Stimulated activated CD8-positive, alpha-beta memory T cell treated with anti-CD3 and anti-CD28 coated beads, Interleukin-2, amount 100 ng/mL, for 1 hour (primary cell): ENCODE measurements at places on chromosomes 16 and 17.

DNA sequence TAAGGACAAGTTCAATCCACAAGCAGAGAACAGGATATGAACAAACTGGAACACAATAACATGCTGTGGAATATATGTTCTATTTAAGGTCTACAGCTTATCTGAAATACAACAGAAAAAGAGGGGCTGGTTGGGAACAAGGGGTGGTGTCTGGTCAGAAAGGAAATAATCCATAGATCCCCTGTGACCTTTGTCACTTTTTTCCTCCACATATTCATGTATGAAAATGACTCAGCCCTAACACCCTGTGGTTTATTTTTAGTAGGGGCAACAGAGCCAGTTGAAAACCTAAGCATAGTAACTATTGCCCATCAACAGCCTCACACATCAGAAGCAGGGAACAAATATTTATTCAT is 12.3 kb upstream of the SPAG9 start:
- DNase-seq, result no peak

GRCh38 chr17:62692721-62693431 is 65.4 kb downstream of the MRC2 start:
- DNase-seq, result no peak

- no peak for DNase-seq
These were observed 92.1 kb downstream of the RAP1GAP2 start for GRCh38 chr17:2888326-2888725.

DNA sequence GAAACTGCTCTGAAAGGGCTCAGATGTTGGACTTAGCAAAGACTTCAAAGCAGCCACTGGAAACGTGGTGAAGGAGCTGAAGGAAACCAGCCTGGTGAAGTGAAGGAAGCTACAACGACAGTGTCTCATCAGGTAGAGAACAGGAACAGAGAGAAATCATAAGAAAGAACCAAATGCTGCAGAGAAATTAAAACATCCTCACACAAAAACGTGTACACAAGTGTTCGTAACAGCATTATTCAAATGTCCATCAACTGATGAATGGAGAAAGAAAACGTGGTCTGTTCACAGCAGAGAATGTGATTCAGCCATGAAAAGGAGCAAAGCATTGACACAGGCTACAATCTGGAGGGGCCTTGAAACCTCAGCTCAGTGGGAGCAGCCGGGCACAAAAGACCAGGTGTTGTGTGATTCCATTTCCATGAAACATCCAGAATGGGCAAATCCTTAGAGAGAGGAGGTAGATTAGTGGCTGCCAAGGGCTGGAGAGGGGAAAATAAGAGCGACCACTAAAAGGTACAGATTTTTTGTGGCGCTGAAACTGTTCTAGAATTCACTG is 26.9 kb downstream of the IFT140 start:
- no peak for DNase-seq

DNA sequence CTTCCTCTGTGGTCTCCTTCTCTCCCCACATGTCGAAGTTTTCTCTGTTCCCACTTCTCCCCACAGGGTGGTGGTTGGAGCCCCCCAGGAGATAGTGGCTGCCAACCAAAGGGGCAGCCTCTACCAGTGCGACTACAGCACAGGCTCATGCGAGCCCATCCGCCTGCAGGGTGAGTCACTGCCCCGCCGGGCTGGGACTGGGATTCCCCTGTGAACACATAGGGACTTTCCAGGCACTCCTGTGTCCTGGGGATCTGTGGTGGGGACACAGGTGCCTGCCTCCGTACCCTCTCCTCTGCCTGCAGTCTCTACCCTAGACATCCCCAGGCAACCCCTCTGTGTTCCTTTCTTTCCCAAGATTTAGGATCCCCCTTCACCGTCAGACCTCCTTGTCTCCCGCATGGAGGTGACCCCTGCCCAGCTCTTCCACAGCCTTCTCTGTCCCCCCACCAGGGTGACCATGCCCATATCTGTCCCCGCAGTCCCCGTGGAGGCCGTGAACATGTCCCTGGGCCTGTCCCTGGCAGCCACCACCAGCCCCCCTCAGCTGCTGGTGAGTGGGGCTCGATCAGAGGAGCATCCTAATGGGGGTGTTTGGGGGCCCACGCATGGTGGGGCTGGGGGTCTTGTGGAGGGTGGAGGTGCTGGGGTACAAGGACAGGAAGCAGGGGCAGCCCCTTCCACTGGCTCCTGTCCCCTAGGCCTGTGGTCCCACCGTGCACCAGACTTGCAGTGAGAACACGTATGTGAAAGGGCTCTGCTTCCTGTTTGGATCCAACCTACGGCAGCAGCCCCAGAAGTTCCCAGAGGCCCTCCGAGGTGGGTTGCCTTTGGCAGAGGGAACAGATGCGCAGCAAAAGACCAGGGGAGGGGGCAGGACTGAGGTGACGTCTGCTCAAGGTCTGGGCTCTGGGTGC is 5.8 kb downstream of the ITGAM start:
- DNase-seq, result peak; percentile 39

- DNase-seq, result no peak
These were observed 27.7 kb upstream of the CORO6 start for GRCh38 chr17:29650396-29650795.

DNA sequence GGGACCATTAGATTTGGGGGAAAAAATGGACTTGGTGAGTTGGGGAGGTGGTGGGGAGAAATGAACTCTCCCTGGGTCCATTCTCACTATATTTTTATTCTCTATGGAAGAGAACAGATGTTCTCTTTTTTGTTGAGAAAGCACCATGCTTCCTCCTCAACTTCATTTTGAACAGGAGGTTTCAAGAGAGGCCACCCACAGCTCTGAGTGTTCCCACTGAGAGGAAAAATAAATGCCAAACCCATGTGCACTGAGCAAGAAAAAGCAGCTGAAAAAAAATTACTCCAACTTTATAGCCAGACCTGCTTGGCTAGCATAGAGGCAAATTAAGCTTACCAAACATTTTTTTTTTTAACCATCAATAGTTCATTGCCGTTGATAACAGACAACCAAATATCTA is 883.6 kb downstream of the KCNJ2 start:
- no peak for DNase-seq

GRCh38 chr17:48996722-48997102 is 473 bp upstream of the IGF2BP1 start:
- DNase-seq, result no peak

DNA sequence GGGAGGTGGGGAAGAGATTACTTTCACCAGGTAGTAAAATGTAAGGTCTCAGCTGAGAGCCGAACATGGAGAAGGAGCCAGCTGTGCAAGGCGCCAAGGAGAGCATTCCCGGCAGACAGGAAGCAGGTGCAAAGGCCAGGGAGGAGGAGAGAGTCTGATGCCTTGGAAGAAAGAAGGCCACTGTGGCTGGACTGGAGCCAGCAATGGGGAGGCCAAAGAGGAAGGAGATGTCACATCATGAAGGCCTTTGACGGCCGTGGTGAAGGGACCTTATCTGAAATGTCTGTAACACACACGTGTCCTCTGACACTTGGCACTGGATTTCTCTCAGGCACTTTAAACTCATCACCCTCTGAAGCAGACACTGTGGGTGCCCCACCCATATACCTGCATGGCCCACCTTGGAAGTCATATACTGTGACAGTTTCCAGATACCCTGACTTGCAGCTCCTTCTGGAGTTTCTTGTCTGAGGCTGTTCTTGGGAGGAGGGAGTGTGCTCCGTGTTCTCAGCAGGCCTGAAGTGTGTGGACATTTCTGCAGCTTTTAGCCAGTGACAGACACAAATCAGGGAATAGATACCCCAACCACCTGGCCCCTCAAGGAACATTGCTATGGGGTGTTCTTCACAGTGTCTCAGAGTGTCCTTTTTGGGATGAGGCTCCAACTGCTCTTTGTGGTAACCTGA is 1.9 kb upstream of the SLC5A2 start:
- no peak for DNase-seq

GRCh38 chr17:5619088-5619740 is 34.9 kb upstream of the NLRP1 start:
- DNase-seq, result no peak

- no peak for DNase-seq
These were observed 60.6 kb downstream of the RPH3AL start for GRCh38 chr17:292016-292415.

DNA sequence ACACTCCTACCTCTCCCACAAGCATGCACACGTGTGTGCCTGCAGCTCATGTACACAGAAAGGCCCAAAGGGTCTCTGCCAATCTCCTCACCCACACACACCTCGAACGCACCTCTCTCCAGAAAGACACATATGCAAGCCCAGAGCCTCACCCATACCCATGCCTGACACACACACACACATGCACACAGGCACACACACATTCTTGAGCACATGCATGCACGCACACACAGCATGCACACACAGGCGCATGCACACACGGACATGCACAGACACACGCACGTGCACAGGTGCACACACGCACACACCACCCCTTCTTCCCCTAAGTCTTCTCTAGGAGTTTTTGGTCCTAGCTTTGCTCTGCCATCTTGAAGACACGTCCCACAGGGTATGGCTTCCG is 48.7 kb upstream of the CACNG4 start:
- no peak for DNase-seq

DNA sequence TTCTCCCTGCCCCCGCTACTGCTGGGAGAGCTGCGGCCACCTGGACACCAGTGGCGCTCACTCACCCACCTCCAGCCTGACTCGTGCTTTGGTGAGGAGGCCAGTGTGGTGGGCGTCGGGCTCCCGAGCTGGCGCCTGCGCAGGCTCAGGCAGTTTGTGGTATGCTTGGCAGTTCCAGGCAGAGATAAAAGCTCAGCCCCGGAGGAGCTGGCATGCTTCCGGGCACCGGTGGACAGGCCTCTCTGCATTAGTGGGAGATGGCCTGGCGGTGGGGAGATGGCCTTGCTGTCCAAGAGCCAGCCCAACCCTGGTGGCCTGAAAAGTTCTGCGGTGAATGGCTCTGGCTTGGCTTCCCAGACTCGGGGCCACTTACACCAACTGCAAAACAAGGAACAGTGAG is 4.1 kb downstream of the ADGRG1 start:
- DNase-seq, result no peak

GRCh38 chr16:57637424-57637823 is 9.0 kb downstream of the ADGRG1 start:
- DNase-seq, result no peak

DNA sequence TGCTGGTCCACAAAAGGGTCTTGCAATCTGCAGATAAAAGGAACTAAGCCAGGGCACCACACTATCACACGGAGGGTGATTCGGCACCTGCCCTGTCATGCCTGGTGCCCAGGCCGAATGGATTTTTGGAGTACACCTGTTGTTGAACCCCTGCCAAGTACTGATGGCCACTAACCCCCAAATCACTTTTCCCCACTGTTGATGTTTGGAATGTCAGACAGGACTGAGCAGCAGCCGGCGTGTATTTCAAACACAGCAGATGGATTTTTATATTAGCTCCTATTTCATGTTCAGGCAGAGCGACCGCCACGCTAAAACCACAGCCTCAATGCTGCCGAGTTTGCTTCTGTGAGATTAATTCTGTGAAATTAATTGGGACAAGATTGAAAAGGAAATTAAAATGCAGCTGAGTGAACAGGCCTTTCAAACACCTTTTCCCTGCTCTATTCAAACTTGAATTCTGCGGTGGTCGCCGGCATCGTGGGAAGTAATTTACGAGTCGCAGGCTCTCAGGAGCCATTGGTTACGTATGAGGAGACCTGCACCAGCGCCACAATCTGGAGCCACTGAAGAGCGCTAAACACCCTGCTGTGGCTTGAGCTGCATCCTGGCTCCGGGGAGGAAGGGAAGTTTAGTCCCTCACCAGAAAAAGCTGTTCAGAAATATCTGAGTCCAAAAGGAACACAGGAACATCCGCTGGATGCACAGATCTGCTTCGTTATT is 48.5 kb downstream of the SNX11 start:
- no peak for DNase-seq

GRCh38 chr17:413016-413350 is 60.4 kb upstream of the RPH3AL start:
- no peak for DNase-seq

DNA sequence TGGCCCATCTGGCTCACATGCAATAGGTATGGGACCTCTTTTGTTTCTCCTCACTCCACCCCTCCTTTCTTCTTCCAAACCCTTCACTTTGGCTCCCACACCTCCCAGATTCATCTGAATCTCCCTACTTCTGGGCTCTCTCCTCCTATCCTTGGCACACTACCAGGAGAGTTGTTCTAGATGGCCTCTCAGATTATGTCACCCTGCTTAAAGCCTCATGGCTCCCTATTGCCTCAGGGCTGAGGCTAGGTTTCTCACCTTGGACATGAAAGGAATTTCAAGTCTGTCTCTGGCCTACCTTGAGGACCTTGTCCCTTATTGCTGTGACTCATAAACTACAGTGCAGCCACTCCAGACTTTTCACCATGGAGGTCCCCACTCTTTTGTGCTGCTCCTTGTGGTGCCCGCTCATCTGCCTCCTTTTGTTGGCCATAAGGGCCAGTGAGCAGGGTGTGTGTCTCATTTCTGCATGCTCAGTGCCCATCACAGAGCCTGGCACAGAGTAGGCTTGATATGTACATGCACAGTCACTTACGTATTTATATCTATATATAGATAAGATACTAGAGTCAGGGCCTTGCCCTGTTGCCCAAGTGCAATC is 1.0 kb upstream of the MFAP4 start:
- no peak for DNase-seq

- no peak for DNase-seq
These were observed 5.3 kb downstream of the PDK2 start for GRCh38 chr17:50100480-50100883.

GRCh38 chr16:56019274-56019673 is 144.1 kb upstream of the CES5A start:
- DNase-seq, result no peak

- no peak for DNase-seq
These were observed 234.4 kb upstream of the PMFBP1 start for GRCh38 chr16:72406390-72406789.

DNA sequence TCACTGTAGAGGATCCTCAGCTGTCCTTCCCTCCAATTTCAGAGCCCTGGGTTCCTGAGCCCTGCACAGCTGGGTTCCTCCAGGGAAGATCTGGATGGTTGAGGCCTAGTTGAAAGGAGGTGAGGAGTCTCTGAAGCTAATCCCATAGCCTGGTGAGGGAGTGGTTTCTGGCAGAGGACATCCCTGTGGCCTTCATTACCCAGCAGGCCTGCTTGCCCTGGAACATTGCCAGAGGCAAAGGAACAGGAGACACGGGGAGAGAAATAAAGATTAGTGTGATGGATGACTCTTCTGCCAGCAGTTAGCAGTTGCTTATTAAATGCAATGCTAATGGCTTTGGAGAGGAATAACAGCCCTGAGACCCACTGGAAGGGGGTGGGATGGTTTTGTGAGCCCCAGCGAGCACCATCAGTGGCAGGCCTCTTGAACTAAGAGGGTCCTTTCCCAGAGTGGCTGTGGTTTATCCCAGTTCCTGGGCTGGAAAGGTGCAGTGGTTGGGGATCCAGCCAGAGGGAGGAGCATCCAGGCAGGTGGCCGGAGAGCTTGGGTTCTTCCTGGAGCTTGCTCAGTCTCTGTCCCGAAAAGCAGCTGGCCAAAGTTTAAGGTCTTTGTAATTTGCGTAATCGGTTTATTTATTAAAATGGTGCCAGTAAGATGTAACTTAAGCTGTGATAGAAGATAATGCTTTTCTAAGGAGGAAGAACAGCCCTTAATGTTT is 209.7 kb downstream of the CCDC182 start:
- DNase-seq, result no peak

GRCh38 chr16:73048292-73049080 is 558 bp upstream of the ZFHX3 start:
- no peak for DNase-seq

- no peak for DNase-seq
These were observed 9.4 kb downstream of the SCPEP1 start for GRCh38 chr17:56987283-56987834.
